ENCODE measurements at places on chromosomes 3 and 15.

DNA sequence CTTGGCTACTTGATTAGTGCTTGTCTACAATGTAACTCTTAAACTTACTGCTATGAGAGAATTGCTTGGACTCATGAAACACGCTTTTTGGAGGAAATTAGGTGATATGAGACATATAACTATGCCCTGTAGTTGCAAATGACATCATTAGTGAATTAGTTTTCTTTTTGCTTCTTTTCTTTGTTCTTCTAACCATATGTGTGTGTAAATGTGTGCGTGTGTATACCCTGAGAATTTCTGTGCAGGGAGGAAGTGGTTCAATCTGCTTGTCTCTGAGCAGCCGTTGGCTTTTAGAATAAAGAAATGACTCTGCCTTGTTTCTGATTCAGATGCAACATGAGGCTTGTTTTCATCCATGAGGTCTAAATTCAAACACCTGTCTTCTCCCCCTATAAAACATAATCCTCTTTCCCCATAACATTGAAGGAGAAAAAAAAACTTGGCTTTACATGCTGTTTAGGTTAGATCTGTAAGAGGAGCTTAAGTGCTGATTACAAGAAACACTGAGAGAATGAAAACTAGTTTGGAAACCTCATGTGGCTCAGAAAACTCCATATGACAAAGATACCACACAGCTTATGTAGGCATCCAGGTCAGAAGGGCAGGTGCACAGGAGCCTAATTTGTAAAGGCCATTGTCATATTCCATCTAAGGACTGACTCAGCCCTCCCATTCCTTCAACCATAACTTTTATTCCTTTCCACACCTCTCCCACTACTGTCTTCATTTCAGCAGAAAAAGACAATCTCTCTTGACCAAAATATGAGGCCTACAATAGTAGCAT lies 30.5 kb upstream of the BLM start:
- DNase-seq: peak; percentile 96

DNA sequence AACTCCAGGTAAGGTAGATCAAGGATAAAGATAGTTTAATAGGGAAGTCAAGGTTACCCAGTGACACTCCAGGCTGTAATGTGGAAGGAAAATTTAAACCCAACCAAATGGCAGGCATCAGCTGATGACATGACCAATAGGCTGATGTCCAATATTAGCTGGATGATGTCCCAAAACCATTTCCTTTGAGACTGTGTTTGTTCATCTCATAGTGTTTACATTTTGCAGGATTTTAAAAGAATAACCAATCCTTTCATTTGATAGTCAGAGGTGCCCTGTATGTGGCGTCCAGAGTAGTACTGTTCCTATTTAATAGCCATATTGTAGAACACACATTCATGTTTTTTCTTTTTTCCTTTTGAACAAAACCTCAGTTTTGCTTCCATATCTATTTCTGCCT lies 23.3 kb upstream of the TMEM158 start:
- no peak for DNase-seq

- DNase-seq: no peak
Observed at GRCh38 chr15:23634181-23634580, 13.5 kb downstream of the MAGEL2 start.

GRCh38 chr15:88125576-88125975 lies 131.0 kb downstream of the NTRK3 start:
- no peak for DNase-seq

DNA sequence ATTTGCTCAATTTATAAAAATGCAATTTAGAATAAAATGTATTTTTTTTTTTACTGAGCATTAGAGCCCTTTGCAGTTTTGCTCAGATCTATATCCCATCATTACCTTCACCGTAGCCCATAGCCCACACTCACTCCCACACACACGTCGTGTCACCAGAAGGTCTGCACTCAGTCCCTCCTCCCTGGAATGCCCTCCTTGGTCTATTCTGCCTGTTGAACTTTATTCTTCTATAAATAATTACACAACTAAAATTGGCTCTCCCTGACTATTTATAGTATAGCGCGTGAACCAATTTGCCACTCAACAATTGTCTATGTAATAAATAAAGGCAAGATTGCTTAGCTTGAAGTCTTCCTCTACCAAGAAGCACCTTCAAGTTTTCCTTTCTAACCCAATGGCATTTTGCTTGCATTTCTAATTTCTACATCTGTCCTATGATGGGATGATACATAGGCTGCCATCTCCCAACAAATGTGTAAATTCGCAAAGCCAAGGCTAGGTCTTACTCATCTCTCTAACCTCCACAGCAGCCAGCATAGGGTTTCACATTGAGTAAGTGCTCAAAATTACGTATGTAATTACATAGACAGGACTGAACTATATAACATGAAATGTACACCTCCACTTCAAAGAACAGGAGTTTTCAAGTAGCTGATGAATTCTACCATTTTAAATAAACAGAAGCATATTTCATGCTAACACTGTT lies 172.0 kb upstream of the HES1 start:
- no peak for DNase-seq

- DNase-seq: peak; percentile 7
Observed at GRCh38 chr3:81218023-81218422, 543.4 kb downstream of the GBE1 start.

GRCh38 chr3:175980486-175981090 lies 1121.5 kb downstream of the NAALADL2 start:
- no peak for DNase-seq

DNA sequence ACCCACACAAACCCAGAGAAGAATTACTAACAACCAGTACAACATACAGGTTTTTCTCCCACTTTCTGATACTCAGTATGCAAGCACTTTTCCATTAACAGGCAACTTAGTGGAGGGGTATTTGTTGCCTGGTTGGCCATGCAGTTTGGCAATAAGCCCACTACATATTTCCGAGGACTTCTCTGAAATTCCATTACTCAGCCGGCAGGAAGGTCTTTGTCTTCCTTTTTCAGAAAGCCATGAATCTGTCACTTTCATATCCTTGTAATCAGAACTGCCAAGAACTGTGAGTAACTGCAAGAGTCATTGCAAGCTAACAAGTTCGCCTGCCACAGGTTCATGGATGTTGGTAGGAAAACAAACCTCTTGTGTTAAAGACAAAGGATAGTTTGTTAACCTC lies 422.3 kb upstream of the ROBO1 start:
- no peak for DNase-seq

GRCh38 chr15:35911052-35911777 lies 365.2 kb upstream of the DPH6 start:
- DNase-seq: no peak

DNA sequence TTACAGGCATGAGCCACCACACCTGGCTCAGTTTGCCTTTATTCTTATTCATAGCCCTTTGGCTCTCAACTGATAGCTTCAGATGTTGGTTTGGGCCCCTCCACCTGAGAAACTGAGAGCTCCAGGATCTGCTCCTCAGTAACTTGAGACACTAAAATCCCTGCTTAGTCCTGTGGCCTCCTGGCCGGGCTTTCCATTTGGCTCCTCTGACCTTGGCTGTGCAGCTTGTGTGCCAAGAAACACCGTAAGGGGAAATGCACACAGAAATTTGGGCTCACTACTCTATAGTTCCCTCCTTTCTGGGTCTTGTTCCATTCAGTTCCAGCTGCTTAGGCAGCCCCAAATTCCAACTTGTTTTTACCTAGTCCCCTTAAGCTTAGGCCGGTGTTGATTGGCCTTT lies 24.9 kb downstream of the NIPA2 start:
- no peak for DNase-seq

DNA sequence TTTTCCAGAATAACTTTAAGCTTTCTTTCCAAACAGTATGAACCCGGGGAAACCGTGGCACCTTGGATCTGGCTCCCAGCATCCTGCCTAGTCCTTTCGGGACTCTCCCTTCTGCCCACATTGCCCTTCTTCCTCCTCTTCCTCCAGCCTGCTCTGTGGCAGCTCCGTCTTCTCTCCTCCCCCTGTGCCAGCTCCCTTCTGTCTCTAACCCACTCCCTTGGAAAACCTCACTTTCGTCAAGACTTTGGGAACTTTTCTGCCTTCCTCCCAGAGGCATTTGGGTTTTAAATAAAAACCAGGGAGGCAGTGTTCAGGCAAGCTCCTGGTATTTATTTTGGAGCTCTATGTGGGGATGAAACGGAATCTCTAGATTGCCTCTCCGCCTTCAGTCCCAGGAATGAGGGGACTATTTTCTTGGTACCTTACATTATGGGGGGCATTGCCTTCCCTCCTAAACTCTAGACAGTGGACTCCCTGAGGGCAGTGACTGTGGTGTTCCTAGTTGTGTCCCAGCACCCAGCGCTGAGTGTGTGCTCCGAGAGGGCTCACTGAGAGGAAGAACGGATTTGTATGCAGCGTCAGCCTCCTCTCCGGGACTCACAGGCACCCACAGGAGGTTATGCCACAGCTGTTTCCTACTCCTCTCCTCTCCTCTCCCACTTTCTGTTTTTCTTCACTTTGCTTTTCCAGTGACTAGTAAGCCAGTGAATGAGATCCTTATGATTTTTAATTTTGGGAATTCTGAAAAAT lies 105.4 kb upstream of the MRPS22 start:
- DNase-seq: no peak

- no peak for DNase-seq
Observed at GRCh38 chr3:187623285-187623814, 46.8 kb downstream of the SST start.

DNA sequence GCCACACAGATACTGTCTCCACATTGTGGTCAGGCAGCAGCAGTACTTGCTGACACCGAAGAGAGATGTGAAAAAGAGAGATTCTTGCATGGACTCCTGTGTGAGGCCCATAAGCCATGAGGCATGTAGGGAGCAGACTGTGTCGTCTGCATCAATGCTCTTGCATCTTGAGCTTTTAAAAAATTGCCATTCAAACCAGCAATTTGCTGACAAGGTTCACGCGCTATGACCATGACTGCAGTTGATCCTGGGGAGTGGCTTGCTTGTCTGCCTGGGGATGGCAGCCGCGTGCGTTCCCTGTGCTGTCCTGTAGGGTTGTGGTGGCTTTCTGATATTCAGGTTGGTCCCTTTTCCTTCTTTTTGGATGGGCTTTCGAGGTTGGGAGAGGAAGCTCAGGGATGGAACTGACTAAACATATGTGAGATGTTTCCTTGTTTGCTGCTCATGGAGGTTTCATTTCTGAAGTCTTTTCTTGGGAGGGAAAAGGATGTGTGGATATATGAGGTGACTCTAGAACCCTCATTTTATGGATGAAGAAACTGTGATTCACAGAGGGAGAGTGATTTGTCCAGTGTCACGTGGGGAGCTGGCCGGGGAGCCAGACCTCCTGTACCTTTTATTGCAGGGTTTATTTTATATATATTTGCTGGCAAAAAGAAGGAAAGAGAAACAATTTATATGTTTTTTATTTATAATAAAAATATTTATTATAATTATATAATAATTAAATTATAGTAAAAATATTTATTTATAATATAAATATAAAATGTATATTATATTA lies 48.6 kb downstream of the LPP start:
- peak; percentile 55 for DNase-seq

DNA sequence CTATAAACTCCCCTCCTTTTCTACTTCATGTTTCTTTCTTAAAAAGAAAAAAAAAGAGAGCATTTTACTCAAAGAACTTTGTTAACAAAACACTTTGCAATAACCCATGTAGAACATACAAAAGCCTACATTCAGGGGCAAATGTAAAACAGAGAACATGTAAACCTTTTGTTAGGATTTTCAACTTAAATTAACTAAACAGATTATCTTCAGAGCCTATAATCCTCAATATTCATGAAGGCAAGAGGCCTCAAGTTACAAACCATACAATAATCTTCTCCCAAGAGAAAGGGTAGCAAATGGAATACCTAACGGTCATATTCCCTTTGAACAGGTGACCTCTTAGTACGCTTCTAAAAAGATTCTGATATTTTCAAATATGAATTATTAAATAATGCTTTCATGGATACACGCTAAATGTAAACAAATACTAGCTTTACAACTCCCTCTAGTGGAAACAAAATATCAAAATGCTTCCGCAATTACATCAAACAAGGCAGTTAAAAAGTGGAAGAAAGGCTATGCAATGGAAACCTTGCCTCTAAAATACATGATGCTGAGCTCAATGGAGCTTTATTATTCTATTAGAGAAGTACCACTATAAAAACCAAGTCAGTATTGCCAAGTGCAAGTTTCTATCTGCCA lies 9.9 kb downstream of the CEP152 start:
- DNase-seq: peak; percentile 80

GRCh38 chr3:119125742-119126504 lies 20.0 kb upstream of the TEX55 start:
- no peak for DNase-seq

GRCh38 chr3:142459096-142459495 lies 11.3 kb upstream of the XRN1 start:
- no peak for DNase-seq

DNA sequence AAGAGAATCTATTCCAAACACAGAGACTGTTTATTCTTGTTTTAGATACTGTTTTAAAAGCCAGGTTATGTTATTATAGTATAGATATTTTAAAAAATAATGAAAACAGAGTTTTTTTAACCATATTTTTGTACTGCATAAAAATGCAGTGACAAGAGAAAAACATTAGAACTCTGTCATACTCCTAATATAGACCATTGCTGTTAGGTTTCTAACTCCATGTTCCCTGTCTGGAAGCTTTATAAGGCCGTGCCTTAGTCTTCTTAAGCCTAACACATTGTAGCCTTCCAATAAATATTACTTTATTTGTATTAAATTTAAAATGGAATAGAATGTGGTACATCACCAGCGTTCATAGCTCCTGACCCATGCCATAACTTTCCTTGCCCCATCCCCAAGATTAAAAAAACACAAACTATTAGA lies 53.2 kb downstream of the MBNL1 start:
- DNase-seq: no peak

DNA sequence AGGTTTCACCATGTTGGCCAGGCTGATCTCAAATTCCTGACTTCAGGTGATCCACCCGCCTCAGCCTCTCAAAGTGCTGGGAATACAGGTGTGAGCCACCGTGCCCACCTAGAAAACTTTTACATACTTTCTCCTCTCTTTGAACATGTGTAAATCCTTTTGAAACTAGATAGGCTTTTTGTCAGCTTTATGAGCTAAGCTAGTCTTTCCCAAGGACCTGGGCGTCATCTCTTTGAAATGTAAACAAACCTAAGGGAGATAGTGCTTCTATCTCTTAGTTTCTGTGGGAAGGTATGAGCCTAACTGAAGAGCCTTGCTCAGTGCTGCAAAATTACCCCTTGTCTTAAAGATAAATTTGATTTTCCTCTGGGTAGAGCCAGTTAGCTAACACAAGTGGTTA lies 4.8 kb downstream of the CX3CR1 start:
- no peak for DNase-seq

- DNase-seq: peak; percentile 94
Observed at GRCh38 chr3:56980798-56981390, 79.6 kb upstream of the SPATA12 start.

- DNase-seq: no peak
Observed at GRCh38 chr3:13171704-13172643, 98.7 kb upstream of the IQSEC1 start.

DNA sequence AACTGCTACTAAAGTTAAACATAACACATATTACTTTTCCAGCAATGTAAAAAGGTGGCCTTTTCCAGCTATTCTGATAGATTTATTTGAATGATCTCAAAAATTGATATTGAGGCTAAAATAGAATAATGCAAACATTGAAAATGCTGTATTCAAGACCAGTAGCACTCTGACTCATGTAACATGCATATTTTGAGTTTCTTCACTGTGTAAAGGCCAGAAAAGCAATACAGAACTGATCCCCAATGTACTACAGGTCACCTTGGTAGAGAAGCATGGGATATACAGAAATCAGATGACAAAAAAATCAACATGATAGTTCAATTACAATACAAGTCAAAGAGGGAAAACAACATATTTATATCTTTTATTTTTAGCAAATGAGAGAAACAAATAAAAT lies 419.6 kb downstream of the DIPK2A start:
- no peak for DNase-seq

- no peak for DNase-seq
Observed at GRCh38 chr3:34111361-34111760, 312.9 kb downstream of the PDCD6IP start.

Data from common myeloid progenitor, CD34-positive (primary cell).